Mucosa of descending colon (tissue), 3 donors: ENCODE measurements at places on chromosomes 5 and 9. TPM values are rescaled to one million over a fixed set of nuclear protein-coding genes. Genes with fewer than 3 reads are reported as not detected.

GARIN3 gene
- total RNA-seq = not detected

DNA sequence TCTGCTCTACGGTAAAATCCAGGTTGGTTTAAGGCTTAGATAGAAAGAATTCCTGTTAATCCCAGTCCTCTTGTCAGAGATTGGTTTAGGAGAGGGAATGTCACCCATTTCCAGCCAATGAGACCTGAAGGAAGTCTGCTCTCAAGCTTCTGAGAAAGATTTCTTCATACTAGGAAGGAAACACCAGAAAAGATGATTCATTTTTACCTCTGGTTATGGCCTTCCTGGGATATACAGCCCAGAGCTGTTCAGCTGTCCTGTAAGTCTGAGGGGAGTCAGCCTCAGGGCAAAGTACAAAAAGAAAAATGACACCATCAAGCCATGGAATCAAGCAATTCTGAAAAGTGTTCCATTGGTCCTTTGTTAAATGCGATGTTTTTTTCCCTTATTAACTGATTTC, 18.6 kb upstream of the CFAP95 start:
- no peak for DNase-seq

DNA sequence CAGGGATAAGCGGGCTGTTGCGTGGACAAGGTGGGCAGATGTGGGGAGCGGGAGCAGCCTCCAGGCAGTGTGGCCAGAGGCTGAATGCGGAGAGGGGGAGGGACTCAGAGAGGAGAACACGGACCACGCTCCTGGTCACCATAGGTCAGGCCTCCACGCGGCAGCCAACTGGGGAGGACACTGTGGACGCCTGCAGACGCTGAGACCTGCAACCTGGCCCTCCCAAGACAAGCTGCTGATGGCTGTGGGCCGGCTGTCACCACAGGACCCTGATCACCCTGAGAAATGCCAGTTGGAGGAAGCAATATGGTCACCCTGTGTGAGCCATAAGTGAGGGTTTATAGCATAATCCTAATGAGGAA, 16.8 kb downstream of the LPCAT1 start:
- DNase-seq = peak; percentile 11

DNA sequence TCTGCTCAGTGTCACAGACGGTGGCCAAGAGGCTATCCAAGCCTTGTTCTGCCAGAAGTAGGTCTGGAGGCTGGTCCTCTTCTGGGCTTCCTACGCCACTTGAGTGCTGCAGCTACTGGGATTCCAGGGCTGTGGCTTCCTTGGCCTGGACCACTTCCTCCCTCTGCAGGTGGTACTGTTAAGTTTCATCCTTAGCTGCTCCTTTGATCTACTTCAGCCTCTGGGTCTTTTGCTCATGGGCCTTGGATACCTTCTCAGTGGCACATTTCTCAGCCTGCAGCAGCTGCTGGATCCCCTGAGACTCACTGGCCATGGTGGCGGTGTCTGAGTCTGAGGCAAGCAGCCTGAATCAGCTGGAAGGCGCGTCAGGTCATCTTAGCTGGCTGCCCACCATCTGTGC, 10.3 kb downstream of the CNOT8 start:
- DNase-seq = no peak

GRCh38 chr5:14212838-14213237, 69.7 kb downstream of the TRIO start:
- DNase-seq = peak; percentile 51

GRCh38 chr9:113148781-113149510, 1.9 kb upstream of the SLC31A2 start:
- DNase-seq = no peak

- DNase-seq = no peak
These were observed 42.1 kb upstream of the GPR21 start for GRCh38 chr9:122991370-122991830.

BSPRY gene
- 7.4 TPM for total RNA-seq

DNA sequence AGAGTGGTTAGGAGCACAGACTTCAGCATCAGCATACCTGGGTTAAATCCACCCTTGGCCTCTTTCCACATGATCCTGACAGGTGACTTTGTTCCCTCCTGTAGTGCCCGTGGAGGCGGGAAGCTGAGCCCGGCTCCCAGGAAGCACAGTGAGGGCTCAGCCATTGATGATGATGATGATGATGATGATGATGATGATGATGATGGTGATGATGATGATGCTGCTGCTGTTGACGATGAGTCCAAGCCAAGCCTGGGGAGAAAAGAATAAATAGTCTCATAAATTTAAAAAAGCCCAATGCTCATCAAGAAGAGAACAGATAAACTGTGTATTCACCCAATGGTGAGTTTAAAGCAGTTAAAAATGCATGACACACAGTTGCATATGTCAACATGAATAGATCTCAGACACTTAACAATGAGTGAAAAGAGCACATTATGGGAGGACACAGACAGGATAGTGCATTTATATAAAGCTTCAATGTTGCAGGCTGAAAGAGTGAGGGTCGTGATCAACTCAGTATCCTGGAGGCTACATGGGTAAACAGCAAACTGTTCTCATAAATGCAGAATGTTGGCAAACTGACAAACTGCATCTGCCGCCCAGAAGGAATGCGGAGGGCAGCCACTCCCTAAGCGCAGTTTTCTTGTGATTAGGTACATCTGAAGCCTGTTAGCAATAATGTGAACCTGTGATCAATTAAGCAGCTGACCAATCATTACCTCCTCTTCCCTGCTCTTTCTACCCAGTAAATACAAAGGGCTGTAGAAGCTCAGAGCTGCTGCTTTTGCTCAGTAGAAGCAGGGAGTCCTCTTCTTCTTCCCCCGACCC, 11.7 kb upstream of the CFAP157 start:
- no peak for DNase-seq

- DNase-seq = no peak
These were observed 45.9 kb upstream of the PHYKPL start for GRCh38 chr5:178278358-178279023.

LEAP2 gene
- 2.9 TPM for total RNA-seq

DNA sequence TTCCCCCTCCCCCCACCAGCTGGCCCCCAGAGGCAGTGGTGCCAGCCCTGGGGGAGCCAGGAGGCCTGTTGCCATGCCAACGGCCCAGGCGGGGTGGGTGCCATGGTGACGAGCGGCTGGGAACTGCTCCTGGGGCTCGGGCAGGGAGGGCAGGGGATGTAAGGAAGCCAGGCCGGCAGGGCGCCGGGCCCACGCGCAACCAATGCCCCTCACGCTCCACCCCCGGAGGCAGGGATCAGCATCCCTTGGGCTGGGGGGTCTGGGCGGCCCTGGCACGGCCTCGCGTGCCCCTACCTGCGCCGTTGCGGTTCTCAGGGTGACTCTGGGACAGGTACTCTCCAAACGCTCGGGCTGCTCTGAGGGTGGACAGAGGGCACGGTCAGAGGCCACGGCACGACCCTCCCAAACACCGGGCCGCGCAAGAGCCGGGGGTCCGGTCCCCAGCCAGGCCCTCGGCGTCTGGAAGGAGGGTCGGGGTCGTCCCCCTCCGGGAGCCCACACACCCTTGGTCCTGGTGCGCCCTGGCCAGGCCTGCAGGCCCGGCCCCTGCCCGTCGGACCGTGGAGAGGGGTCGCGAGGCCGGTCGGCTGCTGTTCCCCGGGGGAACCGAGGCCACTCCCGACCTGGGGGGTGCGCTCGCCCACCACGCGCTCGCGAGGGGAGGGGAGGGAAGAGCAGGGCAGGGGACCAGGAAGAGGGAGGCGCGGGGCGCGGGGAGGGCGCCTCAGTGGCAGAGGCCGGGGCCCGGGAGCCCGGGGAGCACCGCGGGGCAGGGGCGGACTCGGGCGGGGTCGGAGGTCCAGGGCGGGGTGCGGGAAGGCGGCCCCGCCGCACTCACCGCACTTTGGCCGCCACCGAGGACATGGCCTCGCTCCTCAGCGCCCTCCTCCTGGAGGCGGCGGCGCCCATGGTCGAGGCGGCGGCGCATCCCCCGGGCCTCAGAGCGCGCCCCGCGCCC, 661 bp downstream of the NSMF start:
- peak; percentile 75 for DNase-seq

GRCh38 chr9:6538666-6539071, 106.9 kb downstream of the GLDC start:
- no peak for DNase-seq

DNA sequence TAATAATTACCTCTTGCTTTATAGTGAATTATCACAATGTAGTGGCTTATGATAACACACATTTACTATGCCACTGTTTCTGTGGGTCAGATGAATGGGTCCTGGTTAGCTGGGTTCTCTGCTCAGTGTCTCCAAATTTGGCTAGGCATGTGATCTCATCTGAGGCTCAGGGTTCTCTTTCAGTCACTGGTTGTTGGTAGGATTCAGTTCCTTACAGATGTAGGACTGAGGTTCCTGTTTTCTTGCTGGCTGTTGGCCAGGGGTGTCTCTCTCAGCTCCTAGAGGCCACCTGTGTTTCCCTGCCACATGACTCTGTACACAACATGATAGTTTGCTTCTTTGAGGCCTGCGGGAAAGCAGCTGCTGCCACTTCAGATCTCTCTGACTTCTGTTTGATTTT, 7.1 kb downstream of the NFX1 start:
- peak; percentile 57 for DNase-seq

- no peak for DNase-seq
These were observed 15.1 kb downstream of the TIMD4 start for GRCh38 chr5:156947925-156948324.

DNA sequence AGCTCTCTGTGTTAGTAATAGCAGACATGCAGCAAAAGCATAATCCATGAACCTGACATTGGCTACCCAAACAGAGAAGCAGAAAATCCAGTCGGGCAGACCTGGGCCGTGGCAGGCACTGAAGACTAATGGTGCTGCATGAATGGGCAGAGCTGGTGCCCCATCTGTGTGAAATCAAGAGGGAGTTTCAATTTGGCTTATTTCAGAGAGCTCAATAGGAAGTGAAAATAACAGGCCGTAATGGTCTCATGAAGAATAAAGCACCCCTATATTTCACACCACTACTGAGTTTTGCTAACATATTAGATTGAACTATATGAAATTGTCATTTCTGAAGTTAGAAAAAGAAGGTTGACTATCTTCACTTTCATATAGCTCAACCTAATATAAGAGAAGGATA, 149.7 kb downstream of the ENC1 start:
- DNase-seq = no peak

GRCh38 chr5:65555287-65555686, 7.7 kb downstream of the CENPK start:
- no peak for DNase-seq

WNK2 gene
- 201 TPM for total RNA-seq

DNA sequence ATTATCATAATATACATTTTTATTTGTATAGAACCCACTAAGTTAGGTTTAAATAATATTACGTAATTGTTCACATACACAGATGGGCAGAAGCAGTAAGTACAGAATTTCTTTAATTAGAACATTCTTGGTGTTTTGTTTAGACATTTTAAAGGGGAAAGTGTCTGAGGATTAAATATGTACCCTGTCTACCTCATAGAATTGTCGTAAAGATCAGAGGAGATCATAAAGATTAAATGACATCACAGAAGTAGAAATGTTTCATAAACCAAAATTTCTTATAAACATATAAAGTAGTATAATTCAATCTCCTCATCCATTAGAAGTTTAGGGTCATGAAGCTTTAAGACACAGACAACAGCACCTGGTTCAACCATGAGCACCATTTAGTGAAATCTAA, 20.1 kb downstream of the DEPDC1B start:
- no peak for DNase-seq

- no peak for DNase-seq
These were observed 321.4 kb downstream of the NPR3 start for GRCh38 chr5:33032271-33033070.

SLC6A7 gene
- 18.9 TPM for total RNA-seq

DNA sequence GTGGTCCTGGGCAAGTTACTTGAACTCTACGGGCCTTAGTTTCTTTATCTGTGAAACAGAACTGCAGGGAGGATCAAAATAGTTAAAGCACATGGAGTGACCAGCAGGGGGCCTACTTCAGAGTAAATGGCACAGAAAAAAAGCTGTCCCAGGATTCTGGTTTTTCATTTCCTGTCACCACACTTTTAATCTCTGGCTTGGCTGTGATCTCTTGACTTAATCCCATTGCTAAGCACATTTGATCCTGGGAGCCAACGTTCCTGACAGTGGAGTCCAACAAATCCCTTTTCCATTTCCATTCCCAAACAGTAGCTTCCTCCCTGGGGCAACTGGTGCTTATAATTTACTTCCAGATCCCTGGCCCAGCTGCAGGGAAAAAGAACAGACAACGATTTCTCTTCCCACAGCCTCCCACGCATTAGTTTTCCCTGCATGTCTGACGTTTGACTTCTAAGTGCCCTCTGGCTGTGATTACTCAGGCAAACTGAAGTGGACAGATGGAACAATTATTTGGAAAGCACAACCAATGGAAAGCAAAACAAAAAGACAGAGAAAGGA, 136.5 kb upstream of the STK32A start:
- peak; percentile 71 for DNase-seq
